ENCODE measurements at places on chromosomes 16 and 17. TPM values are rescaled to one million over a fixed set of nuclear protein-coding genes. Genes with fewer than 3 reads are reported as not detected.

Gene DBF4B
- total RNA-seq, result 6.1 TPM

Gene MPV17L
- total RNA-seq, result 18.6 TPM

Gene ADAD2
- not detected for total RNA-seq

Gene CDK5R1
- 0.84 TPM for total RNA-seq

Gene ODAD4
- 5.4 TPM for total RNA-seq

Gene KRT31
- total RNA-seq, result not detected

Gene VTN
- 2.0 TPM for total RNA-seq

GRCh38 chr17:40306395-40306794 is 2.6 kb upstream of the RARA start:
- DNase-seq, result no peak

GRCh38 chr17:66353937-66354401 is 51.6 kb downstream of the PRKCA start:
- no peak for DNase-seq

GRCh38 chr17:26963163-26963503 is 330.8 kb upstream of the WSB1 start:
- DNase-seq, result no peak

- DNase-seq, result no peak
Measured at GRCh38 chr16:84272740-84273320, 21.8 kb upstream of the WFDC1 start.

GRCh38 chr17:9123594-9124553 is 102.6 kb downstream of the NTN1 start:
- DNase-seq, result no peak

- DNase-seq, result no peak
Measured at GRCh38 chr17:68800751-68801150, 154.4 kb downstream of the ABCA8 start.

DNA sequence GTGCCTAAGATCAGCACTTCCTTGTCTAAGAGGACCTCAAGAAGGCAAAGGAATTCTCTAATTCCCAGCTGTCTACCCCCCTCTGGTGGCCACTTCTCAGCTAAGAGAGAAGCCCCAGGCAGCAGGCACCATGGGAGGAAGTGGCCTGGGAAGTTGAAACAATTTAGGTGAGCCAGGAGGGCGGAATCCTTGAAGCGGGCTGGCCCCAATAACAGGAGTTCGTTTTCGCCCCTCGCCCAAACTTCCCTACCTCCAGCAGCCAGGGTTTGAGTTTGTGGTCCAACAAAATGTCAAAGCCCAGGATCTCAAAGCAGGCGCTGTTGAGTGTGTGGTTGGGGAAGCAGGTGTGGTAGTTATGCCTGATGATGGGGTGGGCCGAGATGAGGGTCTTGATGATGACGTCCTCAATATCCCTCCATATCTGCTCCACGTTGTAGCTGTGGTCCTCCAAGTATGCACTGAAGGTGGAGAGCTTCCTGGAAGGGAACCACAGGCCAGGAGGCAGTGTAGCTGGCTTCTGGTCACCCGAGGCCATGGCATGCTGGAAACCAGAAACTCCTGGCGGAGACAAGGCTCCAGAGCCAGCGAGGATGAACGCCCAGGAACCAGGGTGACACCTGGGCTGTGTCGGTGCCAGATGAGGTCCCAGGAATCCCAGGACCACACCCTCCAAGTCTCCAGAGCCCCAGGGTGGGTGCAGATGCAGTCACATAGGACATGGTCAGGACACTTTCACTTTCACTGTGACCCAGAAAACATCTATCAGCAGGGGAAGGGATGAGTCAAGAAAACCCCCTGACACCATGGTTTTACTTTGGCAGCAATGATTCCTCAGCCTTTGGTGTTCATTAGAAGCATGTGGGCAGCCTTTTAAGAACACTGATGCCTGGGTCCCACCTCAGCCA is 25.6 kb downstream of the TTLL6 start:
- DNase-seq, result peak; percentile 87

- DNase-seq, result no peak
Measured at GRCh38 chr17:55177159-55177854, 87.5 kb upstream of the HLF start.

DNA sequence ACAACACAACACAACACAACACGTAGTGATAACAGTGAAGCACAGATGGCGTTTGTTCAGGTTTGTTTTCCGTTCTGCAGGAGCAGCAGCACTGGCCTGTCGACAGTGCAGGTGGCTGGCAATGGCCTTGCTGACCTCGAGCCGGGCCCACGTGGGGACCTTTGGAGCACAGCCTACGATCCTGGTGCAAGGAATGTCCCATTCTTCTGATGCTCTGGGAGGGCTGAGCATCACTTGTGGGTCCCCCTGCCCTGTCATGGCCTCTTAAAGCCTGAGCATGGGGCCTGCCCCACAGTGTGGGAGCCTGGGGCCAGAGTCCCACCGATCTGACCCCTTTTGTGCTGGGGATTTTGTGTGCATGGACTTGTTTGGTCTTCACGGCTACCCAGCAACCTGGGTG is 6.8 kb downstream of the MAP2K3 start:
- no peak for DNase-seq

GRCh38 chr17:41559548-41559947 is 12.3 kb downstream of the KRT9 start:
- no peak for DNase-seq
